Naive B cell (primary cell): ENCODE measurements at places on chromosomes 3 and 15.
A peak's percentile ranks its signal among the peaks of the same experiment; 100 is the strongest.

DNA sequence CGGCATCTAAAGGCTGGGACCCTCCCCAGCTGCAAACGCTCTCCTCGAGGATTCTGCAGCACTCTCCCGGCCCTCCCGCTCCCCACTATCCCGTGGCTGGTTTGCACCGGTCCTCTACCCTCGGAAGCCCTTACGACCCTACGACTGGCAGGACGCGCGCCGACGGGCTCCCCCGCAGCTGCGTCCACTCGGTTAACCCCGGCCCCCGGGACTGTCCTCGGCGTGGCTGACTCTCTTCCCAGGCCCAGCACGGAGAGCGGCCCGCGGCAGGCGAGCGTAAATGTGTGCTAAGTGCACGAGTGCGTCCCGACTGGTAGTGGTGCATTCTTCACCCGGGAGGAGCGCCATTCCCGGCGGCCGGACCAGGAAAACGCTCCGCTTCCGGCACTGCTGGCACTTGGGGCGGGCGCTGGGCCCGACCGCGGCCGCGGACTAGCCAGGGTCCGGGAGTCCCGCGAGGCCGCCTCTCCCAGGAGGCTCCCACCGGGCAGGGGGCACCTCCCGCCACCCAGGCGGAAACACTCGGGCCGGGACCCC, 508 bp downstream of the GORASP1 start:
- no peak for DNase-seq

DNA sequence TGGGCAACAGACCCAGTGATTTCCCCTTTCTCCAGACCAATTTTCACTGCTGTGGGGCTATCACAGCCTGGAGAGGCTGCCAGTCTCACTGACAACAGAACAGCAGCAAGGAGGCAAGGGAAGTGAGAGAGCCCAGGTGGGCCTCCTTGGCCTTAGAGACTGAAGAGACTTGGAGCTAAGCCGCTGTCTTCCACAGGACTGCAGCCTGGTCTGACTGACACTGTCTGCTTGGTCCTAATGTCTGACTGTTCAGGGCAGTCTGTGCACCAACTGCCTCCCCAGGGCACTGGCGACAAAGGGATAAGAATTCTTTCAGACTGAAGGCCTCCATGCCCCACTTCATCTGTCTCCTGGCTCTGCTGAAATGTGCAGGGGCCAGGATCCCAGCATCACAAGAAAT, 11.5 kb downstream of the POMGNT2 start:
- DNase-seq, result no peak

- no peak for DNase-seq
Measured at GRCh38 chr3:46505953-46506352, 8.2 kb downstream of the RTP3 start.

DNA sequence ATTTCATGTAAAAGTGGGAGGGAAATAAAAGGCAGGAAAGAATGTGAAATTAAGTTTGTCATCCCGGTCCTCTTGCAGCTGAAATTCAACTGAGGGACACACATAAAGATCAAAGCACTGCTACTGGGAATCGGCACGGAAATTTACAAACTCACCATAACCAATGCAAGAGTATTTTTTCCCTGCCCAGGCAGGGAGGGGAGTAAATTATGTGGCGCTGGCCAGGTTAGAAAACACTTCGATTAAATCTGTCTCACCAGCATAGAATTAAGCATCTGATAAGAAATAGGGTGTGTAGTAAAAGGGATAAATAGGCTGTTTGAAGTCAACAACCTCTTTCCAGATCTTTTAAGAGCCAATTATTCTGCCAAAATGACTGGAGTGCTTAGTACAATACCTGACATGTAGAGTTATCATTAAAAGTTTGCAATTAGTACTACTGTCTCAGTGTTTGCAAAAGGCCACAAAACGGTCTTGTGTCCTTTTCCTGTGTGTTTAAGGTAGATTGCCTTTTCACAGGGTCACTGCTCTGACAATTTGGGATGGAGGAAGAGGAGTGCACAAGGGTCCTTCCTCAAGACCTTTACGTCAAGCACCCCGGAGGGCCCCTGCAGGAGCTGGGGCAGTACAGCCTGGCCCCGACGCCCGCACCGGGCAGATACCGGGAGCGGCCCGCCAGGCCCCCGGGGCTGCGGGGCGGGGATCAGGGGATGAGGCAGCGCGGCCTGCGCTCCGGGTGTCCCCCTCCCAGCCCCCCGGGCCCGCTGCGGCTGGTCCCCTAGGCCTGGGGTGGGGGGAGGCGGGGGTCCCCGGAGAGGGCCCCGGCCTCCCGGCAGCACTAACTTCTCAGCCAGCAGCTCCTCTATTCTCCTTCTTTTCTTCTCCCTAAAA, 651 bp downstream of the UBA3 start:
- no peak for DNase-seq

- no peak for DNase-seq
Measured at GRCh38 chr15:42511007-42511391, 15.6 kb downstream of the SNAP23 start.

GRCh38 chr3:43497905-43498365, 123.9 kb downstream of the ANO10 start:
- DNase-seq, result no peak

DNA sequence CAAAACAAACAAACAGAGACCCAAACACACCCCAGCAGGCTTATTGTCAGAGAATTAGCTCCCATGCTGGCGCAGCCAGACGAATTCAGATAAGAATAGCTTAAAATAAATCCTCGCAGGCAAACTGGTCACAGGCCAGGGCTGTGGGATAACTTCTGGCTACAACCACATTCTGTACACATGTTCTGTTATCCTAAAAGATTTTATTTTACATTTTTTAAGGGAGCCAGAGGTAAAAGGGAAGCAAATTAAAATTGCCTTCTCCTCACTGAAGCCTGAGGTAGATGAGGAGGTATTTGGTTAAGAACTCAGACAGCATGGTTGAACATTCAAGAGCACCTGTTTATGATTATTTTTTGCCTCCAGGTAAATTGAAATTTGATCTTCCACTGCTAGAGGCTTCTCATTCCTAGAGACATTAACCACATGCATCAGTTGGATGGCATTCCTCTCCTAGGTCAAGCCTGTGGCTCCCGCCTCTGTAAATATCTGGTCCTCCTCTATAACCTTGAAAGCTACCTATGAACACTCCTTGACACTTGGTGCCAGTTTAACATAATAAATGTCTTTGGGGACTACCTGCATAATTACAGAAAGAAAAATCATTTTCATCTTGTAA, 190.3 kb downstream of the SATB1 start:
- no peak for DNase-seq

GRCh38 chr15:58264053-58264971, 126.1 kb downstream of the AQP9 start:
- no peak for DNase-seq

GRCh38 chr3:197224034-197224444, 74.4 kb downstream of the DLG1 start:
- DNase-seq, result peak; percentile 12

DNA sequence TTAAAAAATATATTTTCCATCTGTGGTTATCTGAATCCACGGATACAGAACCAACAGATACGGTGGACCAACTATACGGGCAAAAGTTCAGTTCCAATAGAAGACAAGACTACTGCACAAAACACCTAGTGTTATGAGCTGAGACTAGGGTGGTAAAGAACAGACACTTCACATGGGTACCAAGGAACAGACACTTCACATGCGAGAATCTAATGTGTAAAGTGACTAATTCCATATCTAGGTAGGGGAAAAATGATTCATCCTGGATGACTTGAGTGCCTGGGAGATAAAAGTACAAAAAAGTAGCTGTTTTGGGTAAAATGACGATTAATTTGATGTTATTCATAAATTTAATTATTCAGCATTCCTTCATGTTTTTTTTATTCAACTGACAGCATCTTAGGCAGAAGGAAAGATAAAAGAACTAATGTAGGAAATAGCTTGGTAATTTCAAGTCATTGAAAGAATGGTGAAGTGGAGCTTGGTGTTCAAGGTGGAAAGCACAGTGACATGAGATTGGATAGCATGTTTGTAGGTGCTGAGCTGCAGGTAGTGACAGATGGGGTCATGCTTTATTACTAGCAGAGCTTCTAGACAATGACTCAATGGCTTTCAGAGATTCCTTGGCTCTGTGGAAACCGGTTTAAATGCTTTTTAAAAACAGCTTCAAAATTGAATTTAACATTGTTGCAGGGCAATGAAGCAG, 5.2 kb downstream of the CD200 start:
- no peak for DNase-seq

GRCh38 chr3:171228240-171228639, 201.7 kb upstream of the SLC2A2 start:
- DNase-seq, result no peak
